Activated CD8-positive, alpha-beta memory T cell treated with anti-CD3 and anti-CD28 coated beads for 48 hours (primary cell): ENCODE measurements at places on chromosomes 12 and 14.

DNA sequence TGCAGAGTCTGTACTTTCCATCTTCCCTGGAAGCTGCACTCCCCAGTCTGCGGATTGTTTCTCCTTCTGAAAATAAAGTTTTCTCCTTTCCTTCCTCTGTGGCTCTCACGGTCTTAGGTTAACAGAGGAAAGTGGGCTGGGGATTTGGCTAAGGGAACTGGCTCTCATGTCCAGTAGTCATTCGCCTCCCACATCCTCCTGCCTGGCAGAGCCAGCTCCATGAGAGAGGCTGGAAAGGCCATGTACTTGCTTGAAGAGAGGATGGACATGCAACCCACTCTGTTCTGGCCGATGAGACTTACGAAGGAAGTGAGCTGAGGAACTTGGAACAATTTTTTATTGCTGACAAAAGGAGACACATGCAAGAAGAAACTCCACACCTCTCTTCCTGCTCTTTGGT, 18.9 kb upstream of the RGS6 start:
- DNase-seq = no peak

GRCh38 chr14:96105089-96105925, 66.1 kb downstream of the C14orf132 start:
- DNase-seq = no peak

DNA sequence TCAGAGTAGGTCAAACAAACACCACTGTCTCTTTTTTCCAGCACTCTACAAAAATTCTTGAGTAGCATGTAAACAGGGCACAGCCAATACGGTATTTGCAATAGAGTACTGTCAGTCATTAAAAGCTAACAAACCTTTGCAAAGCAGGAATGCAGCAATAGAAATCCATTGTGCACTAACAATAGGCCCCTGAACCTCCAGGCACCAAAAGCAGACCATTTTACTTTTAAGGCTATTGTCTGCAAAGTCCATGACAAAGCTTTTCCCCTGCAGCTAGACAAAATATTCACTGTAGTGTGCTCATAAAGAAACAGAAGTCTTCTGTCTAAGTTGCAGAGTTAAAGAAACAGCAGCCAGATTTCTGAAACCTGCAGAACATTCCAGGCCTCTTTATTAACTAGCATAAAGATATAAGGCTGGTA, 191.9 kb downstream of the SOX5 start:
- no peak for DNase-seq

GRCh38 chr14:45381091-45381490, 128.1 kb upstream of the MIS18BP1 start:
- DNase-seq = no peak

GRCh38 chr12:91370086-91370868, 187.7 kb upstream of the DCN start:
- no peak for DNase-seq

DNA sequence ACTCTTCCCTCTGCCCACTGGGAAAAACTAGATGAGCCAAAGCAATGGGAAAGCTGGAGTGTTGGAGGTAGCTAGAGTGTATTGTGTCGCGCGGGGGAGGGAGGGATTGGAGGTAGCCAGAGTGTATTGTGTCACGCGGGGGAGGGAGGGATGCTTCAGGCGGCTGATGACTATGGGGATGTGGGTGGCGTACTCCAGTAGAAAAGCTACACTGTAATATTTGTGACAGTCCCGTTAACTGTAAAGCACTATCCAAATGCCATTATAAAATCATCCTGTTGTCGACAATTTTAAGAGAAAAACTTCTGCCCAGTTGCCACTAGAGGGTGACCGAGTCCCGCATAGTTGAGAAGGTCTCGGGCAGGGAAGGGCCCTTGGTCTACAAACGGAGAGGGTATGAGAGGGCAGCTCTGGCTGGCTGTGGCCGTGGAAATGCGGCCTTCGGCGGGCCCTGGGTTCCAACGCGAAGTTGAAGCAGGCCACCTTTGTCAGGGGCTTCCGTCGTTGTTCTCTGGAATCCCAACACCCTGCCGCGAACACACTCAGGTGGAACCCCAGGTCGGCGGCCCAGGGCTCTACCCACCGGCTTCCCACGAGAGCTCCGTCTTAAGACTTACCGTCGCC, 15.1 kb upstream of the PLEK2 start:
- DNase-seq = peak; percentile 43

DNA sequence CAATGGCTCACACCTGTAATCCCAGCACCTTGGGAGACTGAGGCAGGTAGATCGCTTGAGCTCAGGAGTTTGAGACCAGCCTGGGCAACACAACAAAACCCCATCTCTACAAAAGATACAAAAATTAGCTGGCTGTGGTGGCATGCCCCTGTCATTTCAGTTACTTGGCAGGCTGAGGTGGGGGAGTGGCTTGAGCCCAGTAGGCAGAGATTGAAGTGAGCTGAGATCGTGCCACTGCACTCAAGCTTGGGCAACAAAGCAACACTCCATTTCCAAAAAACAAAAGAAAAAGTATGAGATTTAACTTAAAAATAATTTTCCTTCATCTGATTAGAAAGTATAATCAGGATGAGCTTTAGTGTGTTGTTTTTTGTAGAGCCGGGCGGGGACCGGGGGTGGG, 47.9 kb upstream of the BCAT1 start:
- no peak for DNase-seq

DNA sequence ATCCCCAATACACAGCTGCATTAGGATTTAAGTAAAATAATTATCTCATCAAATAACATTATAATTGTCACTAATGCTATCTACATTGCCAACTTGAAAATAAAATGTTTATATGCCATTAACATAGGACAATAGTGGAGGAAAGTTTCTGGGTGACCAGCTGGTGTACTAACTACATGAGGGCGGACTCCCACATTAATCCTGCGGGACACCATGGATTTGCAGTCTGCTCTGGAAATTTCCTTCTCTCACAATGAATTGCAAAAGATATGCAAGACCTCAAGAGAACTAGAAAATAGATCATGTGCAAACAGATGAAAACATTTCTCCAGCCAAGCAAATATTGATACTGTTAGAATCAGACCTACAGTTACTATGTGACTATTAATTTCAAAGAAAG, 390.1 kb downstream of the NAV3 start:
- DNase-seq = no peak

GRCh38 chr14:36659822-36660735, 1.6 kb upstream of the PAX9 start:
- no peak for DNase-seq

GRCh38 chr14:104133496-104133895, 4.9 kb upstream of the KIF26A start:
- no peak for DNase-seq

GRCh38 chr12:30811966-30812365, 57.2 kb upstream of the CAPRIN2 start:
- no peak for DNase-seq

DNA sequence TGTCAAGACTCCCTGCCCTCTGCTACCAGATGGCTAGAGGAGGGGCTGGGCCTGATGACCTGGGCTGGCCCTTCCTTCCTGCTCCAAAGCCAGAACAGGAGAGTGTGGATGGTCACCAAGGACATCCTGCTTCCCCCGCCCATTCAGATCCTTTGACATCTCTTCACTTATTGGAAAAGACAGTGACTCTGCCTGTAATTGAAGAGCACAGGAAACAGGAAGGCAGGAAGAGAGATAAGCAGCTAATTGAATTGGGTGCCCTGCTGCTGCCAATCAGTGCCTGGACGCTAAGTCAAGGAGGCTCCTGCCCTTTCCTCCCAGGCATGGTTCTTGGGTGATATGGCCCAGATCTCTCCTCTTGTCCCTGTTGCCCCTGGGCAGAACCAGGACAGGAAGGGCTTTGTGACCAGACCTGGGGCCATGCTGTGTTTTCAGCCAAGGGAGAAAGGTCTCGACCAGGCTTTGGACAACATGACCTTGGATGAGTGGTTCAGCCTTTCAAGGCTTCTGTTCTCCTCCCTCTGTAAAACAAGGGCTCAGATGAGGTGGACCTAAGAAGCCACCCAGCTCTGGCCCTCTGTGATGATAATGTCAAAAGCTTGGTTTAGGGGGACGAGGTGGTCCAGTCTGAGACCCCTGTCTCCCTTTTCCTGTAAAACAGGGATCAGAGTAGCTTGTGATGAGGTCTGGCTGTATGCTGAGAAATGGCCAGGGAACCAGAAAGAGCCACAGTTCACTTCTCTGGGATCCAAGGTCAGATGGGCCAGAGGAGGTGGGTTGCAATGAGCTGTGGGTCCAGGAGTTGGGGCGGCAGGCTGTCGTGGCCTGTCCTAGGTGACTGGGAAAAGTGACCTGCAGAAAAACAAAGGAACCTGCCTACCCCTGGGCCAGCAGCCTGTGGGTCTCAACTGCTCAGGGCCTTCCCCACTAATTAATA, 38.8 kb downstream of the FAM222A start:
- DNase-seq = no peak

DNA sequence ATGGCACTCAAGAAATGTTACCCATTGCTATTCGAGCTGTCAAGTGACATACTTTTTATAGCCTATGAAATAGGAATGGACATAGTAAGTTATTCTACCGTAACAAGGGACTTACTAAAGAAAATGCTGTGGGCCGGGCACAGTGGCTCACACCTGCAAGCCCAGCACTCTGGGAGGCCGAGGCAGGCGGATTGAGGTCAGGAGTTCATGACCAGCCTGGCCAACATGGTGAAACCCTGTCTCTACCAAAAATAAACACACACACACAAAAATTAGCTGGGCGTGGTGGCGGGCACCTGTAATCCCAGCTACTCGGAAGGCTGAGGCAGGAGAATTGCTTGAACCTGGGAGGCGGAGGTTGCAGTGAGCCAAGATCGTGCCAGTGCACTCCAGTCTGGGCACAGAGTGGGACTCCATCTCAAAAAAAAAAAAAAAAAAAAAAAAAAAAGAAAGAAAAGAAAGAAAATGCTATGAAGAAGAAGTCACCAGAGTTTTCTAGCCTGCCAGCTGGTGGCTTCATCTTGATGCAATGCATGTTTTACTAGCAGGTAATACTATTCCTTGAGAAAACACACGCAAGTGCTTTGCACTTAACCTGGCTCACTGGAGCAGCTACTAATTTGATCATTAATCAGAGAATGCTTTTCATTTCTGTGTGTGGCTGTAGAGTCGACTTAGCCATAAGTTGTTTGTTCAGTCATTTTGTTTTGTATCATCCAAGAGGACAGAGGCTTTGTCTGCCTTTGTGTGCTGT, 166.7 kb upstream of the MYL2 start:
- DNase-seq = no peak

DNA sequence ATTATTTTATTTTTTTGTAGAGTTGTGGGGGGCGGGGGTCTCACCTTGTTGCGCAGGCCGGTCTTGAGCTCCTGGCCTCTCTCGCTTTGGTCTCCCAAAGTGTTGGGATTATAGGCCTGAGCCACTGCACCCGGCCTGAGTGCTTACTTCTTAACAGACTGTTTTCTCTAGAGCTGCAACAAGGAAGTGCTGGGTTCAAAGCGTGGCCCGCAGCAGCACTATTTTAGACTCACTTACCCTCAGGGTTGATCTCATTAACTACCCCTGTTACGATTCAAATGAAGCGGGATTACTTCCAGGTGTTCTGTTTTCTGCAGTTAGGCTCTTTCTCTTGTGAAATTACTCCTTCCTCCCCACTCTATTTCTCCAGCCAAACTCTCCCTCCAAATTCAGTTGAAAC, 8.7 kb downstream of the A2ML1 start:
- no peak for DNase-seq

DNA sequence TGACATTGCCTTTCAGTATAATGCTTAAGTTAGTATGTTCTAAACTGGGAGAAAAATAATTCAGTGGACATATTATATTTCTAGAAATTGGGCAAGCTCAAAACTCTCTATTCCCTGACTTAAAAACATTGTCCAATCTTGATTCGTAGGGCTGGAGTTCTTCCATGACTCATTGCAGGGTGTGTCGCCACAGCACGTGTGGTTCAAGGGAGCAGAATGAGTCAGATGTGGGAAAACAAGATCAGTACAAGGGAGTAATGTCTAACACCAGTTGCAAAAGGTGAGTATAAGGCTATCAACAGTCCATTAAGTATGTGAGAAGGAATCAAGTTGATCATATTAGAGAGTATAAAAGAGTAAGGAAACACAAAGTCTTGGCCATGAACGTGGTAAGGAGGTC, 887.0 kb downstream of the TMTC2 start:
- no peak for DNase-seq

GRCh38 chr14:46490238-46490685, 161.3 kb downstream of the RPL10L start:
- no peak for DNase-seq

DNA sequence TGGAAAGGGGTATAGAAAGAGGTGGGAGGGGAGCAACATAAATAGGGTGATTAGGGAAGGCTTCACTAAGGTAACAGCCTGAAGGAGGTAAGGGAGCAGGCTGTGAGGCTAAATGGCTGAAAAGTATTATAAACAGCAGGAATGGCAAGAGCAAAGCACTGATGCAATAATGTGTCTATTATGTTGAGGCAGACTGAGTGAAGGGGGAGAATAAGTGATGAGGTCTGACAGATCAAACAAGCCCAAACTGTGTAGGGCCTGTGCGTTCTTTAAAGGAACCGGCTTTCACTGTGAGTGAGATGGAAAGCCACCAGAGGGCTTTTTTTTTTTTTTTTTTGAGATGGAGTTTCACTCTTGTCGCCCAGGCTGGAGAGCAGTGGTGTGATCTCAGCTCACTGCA, 6.7 kb upstream of the VCPKMT start:
- no peak for DNase-seq

- DNase-seq = no peak
Measured at GRCh38 chr12:103392722-103393121, 103.0 kb downstream of the C12orf42 start.

DNA sequence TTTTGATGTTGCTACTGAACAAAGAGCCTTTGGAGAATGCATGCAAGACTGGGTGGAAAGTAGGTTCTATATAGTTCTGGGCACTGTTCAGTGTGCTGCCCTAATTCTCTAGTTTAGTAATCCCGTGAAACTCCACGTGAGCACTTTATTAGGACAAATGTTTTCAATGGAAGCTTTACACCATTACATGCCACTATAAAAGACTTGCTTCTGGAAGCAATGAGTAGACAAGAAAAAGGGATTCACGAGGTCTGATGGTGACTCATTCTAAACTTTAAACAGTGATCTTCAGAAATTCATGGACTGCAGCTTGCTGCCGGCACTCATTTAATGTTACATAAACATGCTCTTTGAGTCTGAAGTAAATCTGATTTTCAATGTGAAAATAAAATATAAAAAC, 22.3 kb downstream of the ATG14 start:
- DNase-seq = no peak

DNA sequence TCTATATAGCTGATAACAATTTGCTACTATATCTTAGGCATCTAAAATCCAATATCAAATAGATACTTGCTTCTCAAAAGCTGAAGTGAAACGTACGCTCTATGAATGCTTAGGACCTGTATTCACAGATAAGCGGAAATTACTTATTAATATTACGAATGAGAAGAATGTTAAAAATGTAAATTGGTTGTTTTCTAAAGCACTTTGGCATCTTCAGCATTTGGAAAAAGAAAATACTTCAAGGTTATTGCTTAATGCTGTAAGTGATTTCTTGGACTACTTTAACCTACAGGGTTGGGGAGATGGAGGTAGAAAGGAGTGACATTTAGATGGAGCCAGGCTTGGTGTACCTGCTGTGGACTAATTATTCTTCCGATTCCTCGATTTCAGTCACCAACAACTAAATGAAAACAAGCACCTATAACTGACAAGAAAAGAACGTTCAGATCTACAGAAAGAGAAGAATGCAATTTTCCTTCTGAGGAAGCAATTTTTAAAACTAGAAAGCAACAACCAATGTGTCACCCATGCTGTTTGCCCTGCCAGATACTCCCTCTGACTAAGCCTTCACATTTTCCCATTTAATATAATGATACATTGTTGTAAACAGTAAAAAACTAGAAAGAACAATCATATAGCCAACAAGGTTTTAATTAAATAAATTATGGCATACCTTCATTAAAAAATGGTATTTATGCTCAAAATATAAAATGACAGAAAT, 49.3 kb downstream of the SLC25A21 start:
- DNase-seq = no peak

GRCh38 chr14:99300190-99300589, 28.2 kb upstream of the BCL11B start:
- no peak for DNase-seq
